ENCODE measurements at places on chromosomes 4 and X. TPM values are rescaled to one million over a fixed set of nuclear protein-coding genes. Genes with fewer than 3 reads are reported as not detected.

- DNase-seq, result no peak
These were observed 241.9 kb downstream of the ANTXR2 start for GRCh38 chr4:79831119-79831528.

The FGB gene
- total RNA-seq, result 0.20 TPM

GRCh38 chrX:10173331-10173900, 16.6 kb downstream of the CLCN4 start:
- no peak for DNase-seq

DNA sequence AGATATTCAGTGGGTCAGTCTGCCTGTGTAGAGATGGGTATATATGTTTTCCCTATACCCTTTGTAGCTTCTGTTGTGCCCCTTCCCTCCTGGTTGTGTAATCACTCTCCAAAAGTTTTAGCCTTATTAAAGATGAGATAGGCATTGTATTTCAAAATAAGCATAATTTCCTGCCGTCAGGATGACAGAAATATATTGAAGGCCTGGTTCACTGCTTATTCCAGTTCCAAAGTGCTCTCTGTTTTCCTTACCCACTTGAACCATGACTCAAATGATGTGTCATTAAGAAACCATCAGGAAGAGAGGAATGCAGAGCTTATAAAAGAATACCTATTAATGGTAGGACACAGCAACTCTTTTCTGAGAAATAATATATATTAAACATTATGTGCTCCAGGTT, 178.5 kb downstream of the GABRB1 start:
- DNase-seq, result no peak

- DNase-seq, result no peak
These were observed 7.6 kb upstream of the CXorf66 start for GRCh38 chrX:139972629-139973624.

DNA sequence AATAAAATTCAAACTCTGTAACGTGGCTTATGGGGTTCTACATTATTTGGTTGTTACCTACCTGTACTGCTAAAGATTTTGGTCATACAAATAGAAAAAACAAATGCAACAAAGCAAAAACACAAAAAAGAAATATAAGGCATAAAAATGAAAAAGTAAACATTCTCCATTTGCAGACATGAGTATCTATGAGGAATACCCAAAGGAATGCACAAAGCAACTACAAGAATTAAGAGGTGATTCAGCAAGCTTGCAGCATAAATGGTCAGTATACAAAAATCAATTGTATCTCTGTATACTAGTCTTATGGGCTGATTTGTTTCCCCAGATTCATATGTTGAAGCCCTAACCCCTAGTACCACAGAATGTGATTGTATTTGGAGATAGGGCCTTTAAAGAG, 3.6 kb upstream of the PDE5A start:
- DNase-seq, result no peak

- DNase-seq, result no peak
These were observed 9.1 kb downstream of the POU4F2 start for GRCh38 chr4:146647615-146648460.

DNA sequence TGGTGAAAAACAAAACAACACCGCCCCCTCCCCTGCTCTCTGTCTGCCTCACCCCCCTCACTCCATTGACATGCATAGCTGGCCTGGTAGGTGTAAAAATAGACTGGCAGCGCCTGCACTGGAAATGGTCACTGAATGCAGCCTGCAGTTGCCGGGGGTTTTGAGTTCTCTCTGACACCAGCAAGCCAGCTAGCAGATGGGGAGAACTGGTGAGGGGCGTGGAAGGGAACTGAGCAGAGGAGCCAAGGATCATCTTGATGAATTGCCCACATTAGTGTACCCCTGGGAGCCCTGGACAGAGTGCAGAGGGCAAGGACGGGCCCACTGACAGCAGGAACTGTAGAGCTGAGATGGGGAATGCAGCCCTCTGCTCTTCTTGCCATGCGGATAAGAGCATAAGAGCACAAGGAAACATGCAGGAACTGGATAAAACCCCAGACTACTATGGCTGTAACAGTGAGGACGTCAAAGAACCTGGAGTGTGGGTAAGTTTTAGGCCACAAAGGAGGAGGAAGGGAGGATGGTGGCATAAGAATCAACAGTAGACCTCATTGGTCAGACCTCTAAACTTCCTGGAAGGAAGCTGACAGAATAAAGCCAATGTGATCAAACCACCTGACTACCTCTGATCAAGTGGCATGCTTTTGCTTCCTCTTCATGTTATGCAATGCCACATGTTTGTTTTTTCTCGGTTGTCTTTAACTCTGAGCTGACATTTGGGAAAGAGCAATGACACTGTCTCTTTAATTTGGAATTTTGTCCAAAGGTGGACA, 96.3 kb downstream of the ANK2 start:
- no peak for DNase-seq
